ENCODE measurements at places on chromosomes 6 and 20.

- DNase-seq, result no peak
Observed at GRCh38 chr6:1526398-1527072, 83.2 kb upstream of the FOXC1 start.

DNA sequence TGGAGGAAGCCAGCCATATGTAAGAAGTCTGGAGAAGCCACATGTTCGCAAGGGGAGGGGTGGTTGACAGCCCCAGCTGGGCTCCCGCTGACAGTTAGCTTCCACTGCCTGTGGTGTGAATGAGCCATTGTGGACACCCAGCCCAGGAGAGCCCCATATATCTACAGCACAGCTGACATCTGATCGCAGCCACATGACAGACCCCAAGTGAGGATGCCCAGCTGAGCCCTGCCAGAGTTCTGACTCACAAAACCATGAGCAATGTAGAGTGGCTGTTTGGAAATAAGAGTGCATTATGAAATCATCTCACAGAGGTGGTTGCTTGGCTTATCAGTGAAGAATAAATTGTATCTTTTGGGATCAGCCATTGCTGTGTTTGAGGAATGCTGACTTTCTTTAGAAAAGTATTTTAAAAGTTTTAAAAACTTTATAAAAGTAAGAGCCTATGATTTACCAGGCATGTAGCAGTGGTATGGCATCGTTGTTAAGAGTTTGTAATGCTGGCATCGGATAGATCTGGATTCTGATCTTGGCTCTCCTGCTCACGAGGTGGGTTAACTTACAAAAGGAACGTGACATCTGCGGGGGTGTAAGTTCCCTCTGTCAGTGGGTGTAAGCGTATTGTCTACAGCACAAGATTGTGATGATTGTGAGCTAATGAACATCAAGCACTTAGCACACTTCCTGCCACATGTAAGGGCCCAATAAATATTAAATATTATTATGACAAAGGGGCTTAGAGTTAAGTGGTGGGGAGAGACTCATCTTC lies 24.1 kb downstream of the CFAP61 start:
- no peak for DNase-seq

DNA sequence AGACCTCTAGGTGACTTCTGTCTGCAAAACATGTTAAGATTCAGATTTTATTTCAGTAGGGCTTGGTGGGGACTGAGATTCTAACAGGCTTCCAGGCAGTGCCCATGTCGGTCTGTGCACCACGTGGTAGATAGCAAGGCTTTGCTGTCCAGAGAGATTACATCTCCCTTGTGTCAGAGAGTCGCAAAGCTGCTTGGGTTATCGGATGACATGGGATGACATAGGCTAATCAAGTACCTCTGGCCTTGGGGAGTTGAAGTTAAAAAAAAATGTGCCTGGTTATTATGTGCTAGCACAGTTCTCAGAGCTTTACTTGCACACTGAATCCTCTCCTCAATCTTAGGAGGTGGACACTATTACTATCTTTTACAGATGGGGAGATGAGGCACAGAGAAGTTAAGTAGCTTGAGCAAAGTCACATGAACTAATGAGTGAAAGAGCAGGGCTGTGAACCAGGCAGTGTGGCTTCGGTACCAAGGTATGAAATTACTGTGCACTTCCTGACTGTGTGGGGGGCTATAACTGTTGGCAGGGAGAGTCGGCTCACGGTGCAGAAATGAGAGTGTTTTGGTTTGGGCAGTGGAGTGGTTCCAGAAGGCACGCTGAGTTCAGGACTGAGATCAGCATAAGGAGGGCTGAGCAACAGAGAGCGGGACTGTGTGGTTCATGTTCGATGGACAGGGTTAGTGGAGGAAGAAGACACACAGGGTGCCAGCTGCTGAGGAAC lies 41.1 kb downstream of the FARS2 start:
- DNase-seq, result no peak

- no peak for DNase-seq
Observed at GRCh38 chr20:23966927-23967615, 21.5 kb downstream of the GGTLC1 start.

DNA sequence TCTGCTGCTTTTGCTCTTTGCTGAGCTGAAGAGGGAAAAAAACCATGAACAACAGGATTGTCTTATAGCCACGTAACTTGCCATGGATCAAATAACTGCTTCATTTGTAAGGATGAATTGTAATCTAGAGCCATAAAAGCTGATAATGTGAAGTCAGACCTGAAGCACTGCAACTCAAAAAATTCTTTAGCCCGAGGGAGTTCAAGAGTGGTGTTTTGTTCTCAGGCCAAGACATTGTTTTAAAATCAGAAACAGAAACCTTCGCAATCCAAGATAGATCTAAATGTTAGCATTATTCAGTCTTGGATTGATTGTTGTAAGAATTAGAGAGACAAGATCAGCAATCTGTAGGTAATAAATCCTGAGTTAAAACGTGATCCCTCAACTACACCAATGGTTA lies at the start of gene TRAPPC3L:
Gene TRAPPC3L (minus strand): TSS at position 34 of the 400 bp plus-strand sequence. CDS start 170 bp downstream, outside the sequence.
- no peak for DNase-seq

- no peak for DNase-seq
Observed at GRCh38 chr6:20620043-20620442, 85.8 kb downstream of the CDKAL1 start.

DNA sequence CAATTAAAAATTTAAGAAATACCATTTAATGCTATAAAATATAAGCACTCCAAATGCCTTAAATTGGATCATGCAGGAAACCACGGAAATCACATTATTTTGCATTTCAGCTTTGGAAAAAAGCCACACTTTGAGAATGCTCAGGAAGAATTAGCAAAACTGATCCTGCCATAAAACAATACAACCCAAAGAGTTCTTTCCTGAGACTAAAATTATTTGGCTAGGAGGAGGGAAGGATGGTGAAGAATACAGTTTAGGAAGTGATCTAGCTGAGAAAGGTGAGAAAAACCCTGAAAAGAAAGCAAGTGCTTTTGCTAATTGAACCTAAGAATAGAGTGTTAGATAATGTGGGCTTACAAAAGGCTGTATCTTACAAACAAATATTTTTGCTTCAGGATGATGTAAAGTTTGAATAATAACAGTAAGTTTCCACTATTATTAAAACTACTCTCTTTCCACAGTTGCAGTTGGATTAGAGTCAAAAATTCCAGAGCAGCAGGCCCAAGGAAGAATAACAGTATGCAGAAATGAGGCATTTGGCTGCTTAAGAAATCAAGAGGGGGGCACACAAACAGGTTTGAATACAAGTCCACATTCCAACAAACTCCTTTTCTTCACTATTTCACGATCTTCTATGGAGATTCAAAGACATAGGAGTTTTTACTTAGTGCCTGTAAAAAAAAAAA lies 565.4 kb downstream of the RFPL4B start:
- no peak for DNase-seq

- DNase-seq, result no peak
Observed at GRCh38 chr20:39518654-39519053, 556.5 kb downstream of the DHX35 start.

DNA sequence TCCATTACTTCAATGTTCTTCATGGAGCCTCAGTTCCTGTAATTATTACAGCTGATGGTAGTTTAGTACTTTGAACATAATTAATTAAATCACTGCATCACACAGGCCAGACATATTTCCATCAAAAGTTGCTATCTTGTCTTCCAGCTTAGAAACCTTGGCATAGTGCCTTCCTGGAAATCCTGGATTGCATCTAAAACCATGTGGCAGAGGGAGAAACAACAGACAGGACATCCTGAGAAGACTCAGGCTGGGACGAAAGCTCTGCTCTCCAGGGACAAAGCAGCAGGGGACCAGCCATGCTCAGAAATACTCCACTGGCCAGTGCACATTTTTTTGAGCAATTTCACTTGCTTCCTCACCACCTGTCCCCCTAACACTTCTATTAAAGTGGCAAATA lies 55.3 kb downstream of the TBX18 start:
- DNase-seq, result no peak

GRCh38 chr20:38303908-38304379 lies at the start of gene BPI:
BPI (plus strand) TSS chr20:38304156; CDS start chr20:38304224, 68 bp downstream.
- DNase-seq, result no peak

DNA sequence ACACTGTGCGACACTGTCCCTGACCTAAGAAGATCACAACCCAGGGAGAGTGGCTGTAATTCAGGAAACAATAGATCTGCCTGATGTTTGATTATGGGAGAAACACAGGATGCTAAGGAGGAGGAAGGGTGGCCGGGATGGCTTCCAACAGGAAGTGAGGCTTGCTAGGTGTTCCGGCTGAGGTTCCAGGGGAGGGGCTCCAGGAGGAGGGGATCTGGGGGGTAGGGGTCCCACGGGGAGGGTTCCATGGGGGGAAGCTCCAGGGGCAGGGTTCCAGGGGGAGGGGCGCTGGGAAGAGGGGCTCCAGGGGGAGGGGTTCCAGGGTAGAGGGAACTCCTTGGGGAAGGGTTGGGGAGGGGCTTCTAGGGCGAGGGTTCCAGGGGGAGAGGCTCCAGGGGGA lies 48.6 kb downstream of the DAAM2 start:
- DNase-seq, result no peak

GRCh38 chr6:168370310-168370991 lies 50.9 kb upstream of the DACT2 start:
- DNase-seq, result peak; percentile 21

DNA sequence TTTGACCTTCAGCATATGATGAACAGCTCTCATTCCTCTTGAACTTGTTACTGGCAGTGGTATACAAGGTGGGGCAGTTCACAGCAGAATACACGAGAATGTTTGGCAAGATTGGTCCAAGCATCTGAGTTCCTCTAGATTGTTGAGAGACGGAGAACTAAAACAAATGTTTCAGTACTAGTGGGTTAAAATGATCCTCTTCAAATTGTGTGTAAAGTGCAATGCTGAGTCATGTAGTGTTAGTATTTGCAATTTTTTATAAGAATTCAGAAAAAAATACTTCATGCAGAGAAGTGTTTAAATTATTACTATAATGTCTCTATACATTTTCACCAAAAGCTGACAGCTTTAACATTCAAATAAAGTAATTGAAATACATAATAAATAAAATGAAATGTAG lies 879.8 kb downstream of the TFAP2A start:
- DNase-seq, result no peak

DNA sequence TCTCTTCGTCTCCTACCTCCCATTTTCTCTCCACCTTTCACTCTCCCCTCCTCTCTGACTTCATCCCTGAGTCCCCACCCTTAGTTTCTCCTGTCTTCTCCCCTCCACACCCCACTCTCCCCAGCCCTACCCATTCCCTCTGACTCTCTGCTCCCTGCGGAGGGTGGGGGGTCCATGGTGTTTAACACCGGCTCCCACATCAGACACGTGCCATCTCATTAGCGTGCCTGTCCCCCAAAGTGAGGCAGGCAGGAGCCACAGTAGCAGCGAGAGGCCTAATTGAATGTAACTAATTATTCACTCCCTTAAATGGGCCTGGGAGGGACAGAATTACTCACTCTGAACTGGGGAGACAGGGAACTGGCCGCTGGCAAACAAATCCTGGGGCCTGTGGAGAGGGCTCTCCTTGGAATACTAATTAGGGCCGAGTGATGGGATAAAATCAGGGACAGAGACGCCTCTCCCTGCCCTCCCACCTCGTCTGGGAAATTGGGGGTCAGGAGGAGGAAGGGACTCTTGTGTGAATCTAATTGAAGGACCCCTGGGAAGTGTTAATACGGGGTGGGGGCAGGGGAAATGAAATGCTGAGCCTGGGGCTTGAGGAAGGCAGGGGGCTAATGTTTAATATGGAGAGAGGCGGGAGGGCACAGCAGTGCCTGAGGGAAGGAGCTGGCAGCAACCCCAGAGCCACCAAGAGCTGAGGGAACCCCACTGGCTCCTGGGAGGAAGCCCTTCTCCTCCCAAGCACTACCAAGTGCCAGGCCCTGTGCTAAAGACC lies 17.9 kb downstream of the CD40 start:
- no peak for DNase-seq

DNA sequence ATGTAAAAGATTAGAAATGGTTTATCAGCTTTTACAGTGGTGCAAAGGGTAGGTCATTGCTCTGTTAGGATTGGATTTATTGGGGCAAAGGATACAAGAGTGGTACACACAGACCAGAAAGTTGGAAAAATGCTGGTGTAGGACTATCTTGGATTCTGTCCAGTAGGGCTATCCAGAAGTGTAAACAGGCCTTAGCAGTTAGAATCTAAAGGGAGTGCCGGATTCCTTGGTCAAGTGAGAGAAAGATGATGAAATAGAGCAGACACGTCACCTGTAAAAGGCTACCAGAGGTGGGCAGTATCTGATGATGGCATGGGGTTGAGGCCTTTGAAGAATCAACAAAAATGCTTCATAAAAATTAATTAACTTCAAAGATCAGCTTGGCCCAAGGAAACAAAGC lies 975.9 kb downstream of the KIF16B start:
- DNase-seq, result no peak

DNA sequence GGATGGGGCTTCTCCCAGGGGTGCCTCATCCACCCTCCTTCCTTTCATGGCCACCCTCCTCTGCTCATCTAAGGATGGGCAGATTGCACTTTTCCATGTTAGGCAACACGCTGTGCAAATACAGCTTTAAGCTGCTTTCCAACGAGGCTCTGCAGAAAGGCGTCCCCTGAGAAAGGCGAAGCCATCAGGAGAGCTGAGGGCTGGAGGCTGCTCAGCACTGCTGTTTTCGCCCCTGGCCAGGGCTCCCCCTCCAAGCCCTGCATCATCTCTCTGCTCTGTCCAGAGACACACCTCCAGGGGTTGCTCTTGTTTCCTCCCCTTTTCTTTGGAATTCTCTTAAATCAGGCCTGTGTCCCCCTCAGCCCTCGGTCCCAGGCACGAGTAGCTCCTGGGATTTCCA lies 526.1 kb downstream of the CDH26 start:
- no peak for DNase-seq

DNA sequence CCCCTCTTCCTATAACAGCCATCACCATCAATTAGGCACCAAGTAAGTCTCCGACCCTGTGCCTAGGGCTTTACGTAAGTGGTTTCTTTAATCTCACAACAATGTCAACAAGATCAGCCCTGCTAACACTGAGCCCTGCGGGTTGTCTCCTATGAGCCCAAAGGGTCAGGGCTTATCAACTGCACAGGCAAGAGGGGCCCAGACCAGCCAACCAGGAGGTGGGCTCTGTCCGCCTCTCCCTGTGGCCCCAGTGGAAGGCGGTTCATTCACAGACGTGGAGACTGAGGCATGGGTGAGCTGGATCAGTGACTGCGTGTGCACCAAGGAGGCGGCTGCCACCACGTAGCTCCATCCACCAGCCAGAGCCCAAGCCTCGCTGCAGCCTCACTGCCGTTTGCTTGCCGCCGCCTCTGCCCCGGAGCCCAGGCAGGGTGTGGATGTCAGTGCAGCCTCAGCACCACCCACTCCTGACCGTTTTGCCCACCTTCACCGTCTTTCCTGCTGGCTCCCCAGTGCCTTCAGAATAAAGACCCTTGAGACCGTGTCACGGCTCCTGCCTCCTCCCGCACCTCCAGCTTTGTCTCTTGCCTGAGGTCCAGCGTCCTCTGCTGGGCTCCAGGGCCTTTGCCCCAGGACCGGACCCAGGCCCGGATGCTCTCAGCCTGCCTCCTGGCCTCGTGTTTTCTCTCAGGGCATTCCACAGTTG lies 78.7 kb downstream of the DLL1 start:
- DNase-seq, result no peak

GRCh38 chr6:163667372-163668060 lies 253.0 kb downstream of the QKI start:
- DNase-seq, result no peak

- no peak for DNase-seq
Observed at GRCh38 chr6:101088594-101088993, 207.5 kb upstream of the ASCC3 start.
